ENCODE measurements at places on chromosomes 5 and 9.

GRCh38 chr5:67672636-67673035 lies 476.0 kb upstream of the CD180 start:
- DNase-seq = no peak

DNA sequence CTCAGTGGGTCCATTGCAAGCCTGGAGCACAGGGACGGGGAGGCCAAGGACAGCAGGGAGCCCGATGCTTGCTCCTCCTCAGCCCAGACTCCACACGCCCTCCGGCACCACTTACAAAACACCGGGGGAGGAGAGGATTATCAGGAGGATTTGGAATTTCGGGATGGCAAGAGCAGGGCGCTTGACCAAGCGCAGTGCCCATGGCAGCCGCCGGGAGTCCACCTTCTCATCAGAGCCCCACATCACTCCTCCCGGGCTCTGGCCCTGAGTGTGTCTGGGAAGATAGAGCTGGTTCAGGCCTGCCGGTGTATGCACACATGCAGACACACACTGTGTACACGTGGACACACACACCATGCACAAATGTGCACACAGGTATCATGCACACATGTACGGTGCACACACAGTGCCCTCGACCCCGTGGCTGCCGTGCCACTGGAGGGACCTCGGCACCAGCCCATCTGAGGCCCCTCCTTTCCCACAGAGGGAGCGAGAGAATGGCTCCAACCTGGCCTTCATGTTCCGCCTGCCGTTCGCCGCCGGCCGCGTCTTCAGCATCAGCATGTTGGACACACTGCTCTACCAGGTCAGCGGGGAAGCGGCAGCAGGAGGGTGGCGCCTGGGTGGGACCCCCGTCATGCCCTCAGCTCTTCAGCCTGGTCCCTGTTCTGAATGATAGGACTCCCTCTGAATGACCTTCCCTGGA lies 81.7 kb downstream of the KCNT1 start:
- DNase-seq = no peak

GRCh38 chr9:23707249-23707648 lies 118.8 kb downstream of the ELAVL2 start:
- DNase-seq = no peak

- no peak for DNase-seq
These were observed 204.5 kb downstream of the HSPA4 start for GRCh38 chr5:133256276-133256675.

- no peak for DNase-seq
These were observed 210.1 kb upstream of the MAP3K1 start for GRCh38 chr5:56605231-56605630.

DNA sequence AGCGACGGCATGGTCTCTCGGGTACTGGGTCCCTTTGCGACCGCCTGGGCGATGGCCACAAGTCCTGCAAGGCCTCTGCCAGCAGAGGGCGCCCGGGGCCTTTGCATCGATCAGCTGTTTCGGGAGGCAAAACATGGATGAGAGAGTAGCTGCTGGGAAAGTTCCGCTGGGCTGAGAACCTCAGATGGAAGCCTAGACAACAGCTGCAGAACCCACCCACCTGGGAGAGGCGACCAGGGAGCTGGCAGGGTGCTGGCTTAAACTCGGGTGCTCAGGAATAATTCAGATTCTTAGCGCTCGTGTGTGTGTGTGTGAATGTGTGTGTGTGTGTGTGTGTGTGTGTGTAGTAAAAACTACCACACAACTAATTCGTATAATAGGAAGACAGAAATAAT lies 50.0 kb downstream of the TRIM32 start:
- DNase-seq = peak; percentile 77

GRCh38 chr5:74372051-74372450 lies 268.5 kb downstream of the ENC1 start:
- no peak for DNase-seq

GRCh38 chr5:154728939-154729588 lies 26.1 kb upstream of the LARP1 start:
- no peak for DNase-seq

DNA sequence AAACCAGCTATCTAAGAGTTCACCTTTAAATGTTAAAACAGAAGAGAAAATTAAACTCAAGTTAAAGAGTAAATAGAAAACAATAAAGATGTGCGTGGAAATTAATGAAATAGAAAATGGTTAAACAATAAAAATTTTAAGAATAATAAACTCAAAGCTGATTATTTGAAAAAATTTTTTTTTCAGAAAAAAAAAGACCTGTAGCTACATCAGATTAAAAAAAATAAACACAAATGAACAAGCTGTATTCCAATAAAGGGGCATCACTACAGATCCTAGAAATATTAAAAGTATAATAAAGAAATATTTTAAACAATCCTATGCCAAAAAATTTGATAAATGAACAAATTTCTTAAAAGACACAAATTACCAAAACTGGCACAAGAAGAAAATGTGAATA lies 64.1 kb downstream of the DRD1 start:
- no peak for DNase-seq

DNA sequence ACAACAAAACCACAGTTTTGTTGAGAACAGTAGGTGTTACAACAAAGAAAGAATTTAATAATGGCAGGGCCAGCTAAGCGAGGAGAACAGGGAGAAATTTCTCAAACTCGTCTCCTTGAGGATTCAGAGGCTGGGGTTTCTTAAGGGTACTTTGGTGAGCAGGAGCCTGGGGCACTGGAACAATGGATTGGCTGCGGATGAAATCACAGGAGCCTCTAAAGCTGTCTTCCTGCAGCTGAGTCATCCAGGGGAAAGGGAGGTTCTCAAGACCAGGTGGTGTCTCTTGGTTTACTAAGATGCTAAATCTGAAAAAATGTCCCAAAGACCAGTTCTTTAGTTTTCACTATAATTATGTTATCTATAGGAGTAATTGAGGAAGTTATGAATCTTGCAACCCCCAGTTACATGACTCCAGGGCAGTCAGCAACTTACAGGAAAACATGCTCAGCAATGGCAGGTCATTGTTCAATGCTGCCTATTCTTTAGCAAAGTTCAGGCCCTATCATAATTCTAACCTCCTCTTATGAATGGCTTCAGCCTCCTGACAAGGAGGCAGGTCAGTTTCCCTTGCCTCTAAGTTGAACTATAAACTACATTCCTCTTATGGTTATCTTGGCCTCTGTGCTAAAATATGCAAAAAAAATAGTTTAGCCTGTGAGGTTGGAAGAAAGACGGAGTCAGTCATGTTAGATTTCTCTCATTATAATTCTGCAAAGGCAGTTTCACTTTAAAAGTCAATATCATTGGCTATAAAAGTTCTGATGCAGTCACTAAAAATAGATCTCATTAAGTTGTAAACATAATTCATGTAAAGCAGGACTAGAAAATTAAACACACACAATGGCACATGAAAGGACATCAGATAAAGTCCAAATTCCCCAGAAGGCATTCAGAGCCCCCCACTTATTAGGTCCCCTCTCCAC lies 63.3 kb upstream of the CKS2 start:
- peak; percentile 39 for DNase-seq

DNA sequence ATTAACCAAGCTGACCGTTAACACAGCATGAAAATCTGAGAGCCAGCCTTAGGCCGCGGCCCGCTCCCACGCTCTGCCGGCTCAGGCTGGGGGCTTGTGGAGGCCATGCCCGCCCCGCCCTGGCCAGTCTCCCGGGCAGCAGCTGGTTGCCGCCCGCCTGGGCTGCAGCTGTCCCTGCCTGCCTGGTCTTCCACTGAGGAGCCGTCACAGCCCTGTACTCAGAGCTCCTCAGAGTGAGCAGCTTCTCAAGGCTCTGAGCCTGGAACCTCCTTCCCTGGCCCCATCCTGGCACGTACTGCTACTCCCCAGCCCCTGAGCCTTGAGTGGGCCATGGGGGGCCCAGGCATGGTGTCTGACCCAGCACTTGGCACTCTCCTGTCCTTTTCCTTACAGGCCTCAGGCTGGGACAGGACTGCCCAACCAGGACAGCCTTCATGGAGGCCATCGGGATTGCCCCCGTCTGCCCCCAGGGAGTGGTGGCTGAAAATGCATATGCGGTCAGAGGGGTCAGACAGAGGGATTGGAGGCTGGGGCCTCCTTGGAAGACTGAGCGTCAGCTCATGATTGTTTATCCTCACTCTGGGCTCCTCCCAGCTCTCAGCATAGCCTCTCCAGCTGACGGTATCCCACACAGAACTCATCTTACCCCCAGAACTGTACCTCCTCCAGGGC lies 11.9 kb downstream of the FGFR4 start:
- no peak for DNase-seq

GRCh38 chr9:35380619-35381018 lies 109.3 kb upstream of the RUSC2 start:
- no peak for DNase-seq

- DNase-seq = no peak
These were observed 141.2 kb downstream of the ACER2 start for GRCh38 chr9:19550009-19550408.

GRCh38 chr5:5929291-5930020 lies 448.9 kb downstream of the MED10 start:
- no peak for DNase-seq

DNA sequence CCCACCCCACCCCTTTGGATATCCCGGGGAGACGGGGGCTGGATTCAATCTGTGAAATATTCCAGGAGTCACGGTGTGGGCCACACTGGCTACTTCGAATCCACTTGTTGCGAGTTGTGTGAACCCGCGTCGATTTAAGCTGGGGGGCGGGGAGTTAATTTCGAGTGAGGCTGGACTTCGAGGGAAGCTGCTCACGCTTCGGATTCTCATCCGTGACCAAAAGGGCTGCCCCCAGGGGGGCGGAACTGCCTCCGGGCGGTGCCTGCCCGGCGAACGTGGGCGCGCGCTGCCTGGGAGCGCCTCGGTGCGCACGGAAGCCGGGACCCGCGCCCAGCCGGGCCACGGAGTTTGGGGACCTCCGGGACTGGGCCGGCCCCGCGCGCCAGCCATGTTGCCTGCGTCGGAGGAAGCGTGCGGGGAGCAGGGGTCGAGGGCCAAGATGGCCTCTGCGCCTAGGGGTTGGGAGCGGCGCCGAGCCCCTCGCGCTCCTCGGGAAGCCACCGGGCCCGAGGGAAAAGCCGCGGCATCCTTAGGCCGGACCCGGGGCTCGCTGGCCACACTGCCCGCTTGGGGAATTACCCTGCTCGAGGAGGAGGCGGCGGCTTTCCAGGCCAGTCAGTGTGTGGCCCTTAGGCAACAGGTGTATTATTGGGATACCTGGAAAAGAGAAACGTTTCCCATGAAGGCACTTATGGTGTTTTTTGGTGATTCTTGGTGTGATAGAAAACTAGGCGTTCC lies 975 bp downstream of the OCLN start:
- peak; percentile 49 for DNase-seq

DNA sequence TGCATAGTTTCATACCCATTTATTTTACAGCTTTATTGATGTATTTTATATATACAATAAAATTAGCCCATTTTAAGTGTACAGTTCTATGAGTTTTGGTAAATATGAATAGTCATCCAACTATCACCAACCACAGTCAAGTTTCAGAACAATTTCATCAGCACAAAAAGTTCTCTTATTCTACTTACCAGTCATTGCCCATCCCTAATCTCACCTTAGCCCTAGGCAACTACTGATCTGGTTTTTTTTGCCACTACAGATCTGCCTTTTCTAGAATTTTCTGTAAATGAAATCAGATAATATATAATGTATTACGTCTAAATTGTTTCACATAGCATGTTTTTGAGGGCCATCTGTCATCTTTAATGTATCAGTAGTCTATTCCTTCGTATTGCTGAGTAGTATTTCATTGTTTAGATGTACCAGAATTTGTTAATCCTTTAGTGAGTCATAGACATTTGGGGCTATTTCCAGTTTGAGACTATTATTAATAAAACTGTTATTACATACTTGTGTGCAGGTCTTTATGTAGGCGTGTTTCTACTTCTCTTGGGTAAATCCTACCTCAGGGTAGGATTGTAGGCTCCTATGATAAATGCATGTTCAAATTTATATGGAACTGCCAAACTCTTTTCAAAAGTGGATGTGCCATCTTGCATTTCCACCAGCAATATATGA lies 198.5 kb upstream of the ADAMTSL1 start:
- DNase-seq = no peak

GRCh38 chr9:35756275-35757225 lies 2.5 kb upstream of the MSMP start:
- DNase-seq = peak; percentile 88

DNA sequence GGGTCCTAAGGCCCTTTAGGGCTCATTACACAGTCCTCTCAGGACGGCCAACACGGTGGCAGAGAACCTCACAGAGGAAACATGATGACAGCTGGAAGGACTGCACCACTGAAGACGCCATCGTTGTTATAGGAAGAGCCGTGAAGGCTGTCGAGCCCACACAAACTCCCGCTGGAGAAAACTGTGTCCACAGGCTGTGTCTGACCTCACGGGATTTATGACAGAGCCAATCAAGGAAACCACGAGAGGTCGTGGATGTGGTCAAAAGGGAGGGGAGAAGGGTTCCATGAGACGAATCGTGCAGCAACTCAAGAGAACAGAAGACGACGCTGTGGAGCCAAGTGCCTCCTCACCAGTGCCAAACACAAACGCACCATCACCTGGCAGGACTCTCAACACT lies 12.2 kb downstream of the QSOX2 start:
- DNase-seq = no peak

DNA sequence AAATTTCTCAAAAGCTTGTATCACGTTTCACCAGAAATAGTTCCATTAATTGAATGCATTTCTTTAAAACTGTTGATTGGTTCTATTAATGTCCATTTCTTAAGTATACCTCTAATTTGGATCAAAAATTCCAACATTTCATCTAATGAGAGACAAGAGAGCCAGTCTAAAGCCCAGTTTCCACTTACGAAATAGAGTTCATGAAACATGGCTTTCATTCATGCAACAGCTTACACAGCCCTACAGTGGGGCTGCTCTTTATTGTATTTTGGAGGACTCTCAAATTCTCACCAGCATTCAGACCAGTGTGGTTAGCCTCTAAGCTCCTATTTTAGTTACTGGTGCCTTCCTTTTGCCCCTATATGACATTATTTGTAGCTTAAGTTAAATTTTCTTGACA lies 566.9 kb upstream of the RGMB start:
- DNase-seq = no peak

DNA sequence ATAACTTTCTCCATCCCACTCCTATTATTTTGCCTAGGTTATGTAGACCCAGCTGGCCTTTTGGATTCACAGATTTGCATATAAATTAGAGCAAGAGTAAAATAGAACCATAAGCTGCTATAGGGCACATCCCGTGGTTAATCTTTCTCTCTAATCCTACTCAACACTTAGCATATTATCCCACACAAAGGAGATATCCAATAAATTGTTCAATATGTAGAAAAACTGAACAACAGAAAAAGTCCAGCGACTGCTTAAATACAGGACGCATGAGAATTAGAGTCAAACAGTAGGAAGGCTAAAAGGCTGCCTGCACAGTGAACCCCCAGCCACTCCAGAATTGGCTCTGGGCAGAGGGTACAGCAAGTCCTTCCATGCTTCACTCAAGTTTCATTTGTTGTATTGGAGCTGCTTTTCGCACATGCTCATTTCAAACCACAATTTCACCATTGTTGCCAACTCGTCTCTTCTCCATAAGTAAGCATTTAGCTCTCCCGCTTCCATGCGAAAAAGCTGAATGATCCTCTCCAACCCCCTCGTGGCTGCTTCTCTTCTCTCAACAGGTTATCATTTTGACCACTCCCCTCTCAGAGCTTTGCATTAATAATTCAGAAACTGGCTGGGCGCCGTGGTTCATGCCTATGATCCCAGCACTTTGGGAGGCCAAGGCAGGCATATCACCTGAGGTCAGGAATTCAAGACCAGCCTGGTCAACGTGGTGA lies 14.1 kb upstream of the IQGAP2 start:
- DNase-seq = no peak

Measured in dermis blood vessel endothelial cell (primary cell).